ENCODE measurements at places on chromosomes 3 and 15. TPM values are rescaled to one million over a fixed set of nuclear protein-coding genes. Genes with fewer than 3 reads are reported as not detected.

Gene FBXL22
- total RNA-seq, result 0.13 TPM

Gene ERICH6
- under 0.01 TPM for total RNA-seq

Gene FLNB
- total RNA-seq, result 366 TPM

Gene MCCC1
- 21.5 TPM for total RNA-seq

Gene C3orf52
- 8.1 TPM for total RNA-seq

Gene PGBD4
- 1.1 TPM for total RNA-seq

Gene DNAH12
- under 0.01 TPM for total RNA-seq

Gene EPHB1
- total RNA-seq, result 3.8 TPM

Gene MYD88
- total RNA-seq, result 19.1 TPM

Gene MOBP
- total RNA-seq, result not detected

Gene NANOGP8
- not detected for total RNA-seq

Gene ISLR2
- total RNA-seq, result under 0.01 TPM

Gene CD80
- under 0.01 TPM for total RNA-seq

Gene ANKUB1
- under 0.01 TPM for total RNA-seq

Gene OSTN
- not detected for total RNA-seq

Gene CPLX3
- not detected for total RNA-seq

Gene CFAP92
- 0.51 TPM for total RNA-seq

Gene GOLGA8G
- total RNA-seq, result not detected

Gene CD47
- 37.5 TPM for total RNA-seq

Gene ANKRD34C
- total RNA-seq, result not detected

Gene KCNH8
- under 0.01 TPM for total RNA-seq

Gene ZIC4
- not detected for total RNA-seq

Gene STRIT1
- total RNA-seq, result not detected

Gene MYO9A
- total RNA-seq, result 19.9 TPM

Gene FEZF2
- total RNA-seq, result not detected

Gene HYKK
- total RNA-seq, result 0.90 TPM

Gene ULK4
- total RNA-seq, result 7.2 TPM

Gene CACNA2D3
- not detected for total RNA-seq

Gene CDC25A
- 8.6 TPM for total RNA-seq

Gene MRPL46
- total RNA-seq, result 16.9 TPM

Gene CCR8
- total RNA-seq, result not detected

Gene SCAANT1
- total RNA-seq, result not detected

Gene GOLGA6L7
- total RNA-seq, result not detected

Gene NEK10
- 1.9 TPM for total RNA-seq

Gene TMEM40
- not detected for total RNA-seq

Gene HACD2
- total RNA-seq, result 21.3 TPM

Gene PLSCR5
- not detected for total RNA-seq

Gene TEX9
- total RNA-seq, result 0.26 TPM

Gene SPATA12
- total RNA-seq, result 0.25 TPM

Gene GXYLT2
- 0.13 TPM for total RNA-seq

Gene LSAMP
- not detected for total RNA-seq

Gene ADAMTS9
- 38.2 TPM for total RNA-seq

Gene ELL3
- total RNA-seq, result 1.5 TPM

Gene TRAIP
- total RNA-seq, result 3.2 TPM
